ENCODE measurements at places on chromosomes 1 and 21.

GRCh38 chr1:178142806-178143205 lies 48.9 kb downstream of the RASAL2 start:
- DNase-seq = no peak

GRCh38 chr1:17922833-17923232 lies 167.7 kb downstream of the ACTL8 start:
- DNase-seq = no peak

- DNase-seq = no peak
These were observed 69.9 kb downstream of the ITSN1 start for GRCh38 chr21:33712022-33712803.

- no peak for DNase-seq
These were observed 51.5 kb upstream of the LRIF1 start for GRCh38 chr1:111015222-111015621.

DNA sequence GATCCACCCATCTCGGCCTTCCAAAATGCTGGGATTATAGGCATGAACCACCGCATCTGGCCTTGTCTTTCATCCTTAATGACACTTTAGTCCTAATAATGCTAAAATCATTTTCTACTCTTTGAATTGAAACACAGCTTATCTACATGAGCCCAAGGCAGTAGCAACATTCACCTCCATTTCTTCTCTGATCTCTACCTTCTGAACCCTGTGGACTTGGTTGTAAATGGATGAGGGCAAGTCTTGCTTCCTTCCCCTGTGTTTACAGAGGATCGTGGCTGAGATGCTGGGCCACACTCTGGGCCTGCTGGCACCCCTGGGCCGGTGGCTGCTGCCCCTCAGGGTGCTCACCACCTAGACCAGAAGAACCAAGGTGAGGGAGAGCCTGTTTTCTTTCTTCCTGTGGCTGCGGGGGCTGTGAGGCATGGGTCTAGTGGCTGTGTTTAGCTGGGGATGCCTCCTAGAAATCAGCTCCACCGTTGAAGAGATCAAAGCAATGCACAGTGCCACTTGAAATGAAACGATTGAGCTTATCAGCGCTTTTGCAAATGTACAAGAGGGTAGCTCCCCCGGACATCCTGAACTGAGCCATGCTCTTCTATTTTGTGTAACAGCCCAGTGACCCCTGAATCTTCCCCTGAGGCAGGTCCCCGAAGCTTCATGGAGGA lies 32.2 kb upstream of the LGALS8 start:
- no peak for DNase-seq

- no peak for DNase-seq
These were observed 116.9 kb downstream of the AJAP1 start for GRCh38 chr1:4771267-4771666.

- DNase-seq = no peak
These were observed 59.1 kb downstream of the CAPN2 start for GRCh38 chr1:223771469-223771813.

DNA sequence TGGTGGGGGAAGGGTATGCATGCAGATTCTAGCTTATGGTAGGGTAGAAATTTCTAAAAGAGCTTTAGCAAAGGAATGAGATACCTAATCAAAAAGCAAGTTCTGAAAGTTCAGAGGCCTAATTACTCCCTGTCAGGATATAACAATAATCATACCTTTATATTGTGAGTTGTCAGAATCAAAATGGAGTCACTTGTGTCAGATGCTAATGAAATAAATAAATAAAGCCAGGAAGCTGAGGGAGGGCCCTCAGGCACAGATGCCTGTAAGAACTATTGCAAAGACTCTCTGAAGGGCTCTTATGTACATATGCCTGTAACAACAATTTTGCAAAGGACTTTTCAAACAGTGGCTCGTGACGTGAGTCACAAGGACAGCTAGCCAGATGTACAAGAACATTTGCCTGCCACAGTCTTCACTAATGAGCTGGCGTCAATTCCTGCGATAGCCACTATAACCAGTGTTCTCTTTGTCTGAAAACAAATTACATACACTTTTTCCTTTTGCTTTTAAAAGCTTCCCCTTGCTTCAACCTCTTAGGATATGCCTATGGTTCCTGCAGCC lies 27.4 kb upstream of the DNASE2B start:
- no peak for DNase-seq

- DNase-seq = no peak
These were observed 52.0 kb downstream of the SLX9 start for GRCh38 chr21:44991538-44992483.

DNA sequence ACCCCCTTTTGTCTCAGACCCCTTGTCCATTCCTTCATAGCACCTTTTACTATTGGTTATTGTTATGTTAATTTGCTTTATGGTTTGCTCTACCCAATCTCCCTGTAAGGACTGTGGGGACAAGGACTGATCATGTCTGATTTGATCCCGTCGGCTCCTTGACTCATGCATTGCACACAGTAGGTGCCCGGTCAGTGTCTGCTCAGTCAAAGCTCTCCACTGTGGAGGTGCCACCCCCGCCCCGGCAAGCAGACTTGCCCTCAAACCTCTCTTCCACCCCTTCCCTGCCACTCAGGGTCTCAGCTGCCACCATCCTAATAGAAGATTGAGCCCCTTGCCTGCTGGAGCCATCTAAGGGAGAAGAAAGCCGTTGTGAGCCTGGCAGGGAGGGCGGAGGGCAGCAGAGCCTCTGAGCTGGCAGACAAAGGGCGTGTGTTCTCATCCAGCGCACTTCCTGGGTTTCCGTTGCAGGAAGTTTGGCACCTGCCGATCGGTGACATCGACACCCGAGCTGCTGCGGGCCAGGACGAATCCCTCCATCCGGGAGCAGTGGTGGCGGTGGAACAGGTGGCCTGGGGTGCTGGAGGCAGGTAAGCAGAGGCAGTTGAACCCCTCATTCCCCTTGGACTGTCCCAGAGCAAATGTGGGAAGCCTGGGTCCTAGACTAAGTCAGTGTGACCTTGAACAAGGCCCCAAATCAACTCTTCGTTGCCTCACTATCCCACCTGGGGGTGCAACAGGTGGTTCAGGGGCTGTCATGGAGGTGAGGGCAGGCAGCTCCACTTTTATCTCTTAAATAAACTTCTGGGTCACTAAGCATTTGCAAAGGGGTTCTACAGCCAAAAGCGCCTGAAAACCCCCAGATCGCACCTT lies 2.2 kb upstream of the FBLIM1 start:
- no peak for DNase-seq

- no peak for DNase-seq
These were observed 32.6 kb downstream of the GRIK3 start for GRCh38 chr1:37001703-37002102.

DNA sequence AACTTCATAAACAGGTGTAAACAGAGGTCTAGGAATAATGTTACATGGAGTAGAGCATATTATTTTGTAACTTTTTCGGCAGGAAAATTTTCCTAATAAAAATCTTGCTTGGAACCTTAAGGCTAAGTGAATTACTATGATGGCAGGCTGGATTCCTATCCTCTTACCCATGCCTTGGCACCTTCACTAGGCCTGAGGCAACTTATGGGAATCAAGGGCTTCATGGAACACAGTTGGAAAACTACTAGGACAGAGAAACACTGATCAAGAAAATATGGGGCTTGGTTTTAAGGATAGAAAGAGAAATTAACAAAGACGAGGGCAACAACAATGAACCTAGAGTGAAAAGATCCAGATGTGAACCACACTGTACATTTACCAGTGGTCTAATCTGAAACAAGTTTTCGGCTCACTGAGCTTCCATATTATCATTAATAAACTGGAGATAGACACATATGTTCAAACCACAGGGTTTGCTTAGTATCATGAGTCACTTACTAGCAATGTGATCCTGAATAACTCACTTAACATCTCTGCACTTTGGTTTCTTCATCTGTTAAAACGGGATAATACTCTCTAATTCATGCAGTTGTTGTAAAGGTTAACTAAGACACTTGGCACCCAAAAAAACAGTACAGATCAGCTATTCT lies 68.5 kb downstream of the GPATCH2 start:
- no peak for DNase-seq

DNA sequence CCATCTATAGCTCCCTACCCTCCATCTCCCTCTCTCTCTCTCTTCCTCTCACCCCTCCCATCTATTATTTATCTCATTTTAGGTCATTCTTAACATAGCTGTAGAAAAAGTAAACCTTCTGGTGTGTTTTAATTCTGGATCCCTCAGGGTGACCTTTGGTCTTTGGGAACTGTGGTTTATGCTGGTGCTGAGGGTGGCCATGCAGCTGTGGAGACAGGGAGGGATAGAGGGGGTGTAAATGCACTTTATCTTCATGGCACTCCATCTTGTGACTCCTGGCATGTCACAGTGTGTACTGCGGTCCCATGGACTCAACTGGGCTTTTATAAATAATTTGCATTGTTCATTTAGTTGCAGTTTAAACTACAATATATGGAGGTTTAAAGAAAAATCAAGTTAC lies 50.2 kb upstream of the RUNX1 start:
- no peak for DNase-seq

- no peak for DNase-seq
These were observed 757 bp downstream of the ACADM start for GRCh38 chr1:75725266-75725665.

DNA sequence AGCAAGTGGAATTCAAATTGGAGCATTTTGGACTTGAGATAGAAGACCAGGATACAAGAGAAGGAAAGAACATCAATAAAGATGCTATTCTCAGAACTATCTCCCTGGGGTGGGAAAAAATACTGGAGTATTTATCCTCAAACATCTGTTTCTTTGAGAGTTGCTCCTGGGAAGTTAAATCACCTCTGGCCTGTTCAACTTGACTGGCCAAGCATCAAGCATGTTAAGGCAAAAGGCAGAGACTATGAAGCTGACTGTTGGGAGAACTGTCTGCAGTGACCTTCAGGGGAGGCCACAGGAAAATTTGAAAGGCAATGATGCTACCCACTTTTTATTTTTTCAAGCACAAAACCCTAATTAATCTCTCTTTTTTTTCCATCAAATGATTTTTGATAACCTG lies 239.0 kb downstream of the NTNG1 start:
- no peak for DNase-seq

DNA sequence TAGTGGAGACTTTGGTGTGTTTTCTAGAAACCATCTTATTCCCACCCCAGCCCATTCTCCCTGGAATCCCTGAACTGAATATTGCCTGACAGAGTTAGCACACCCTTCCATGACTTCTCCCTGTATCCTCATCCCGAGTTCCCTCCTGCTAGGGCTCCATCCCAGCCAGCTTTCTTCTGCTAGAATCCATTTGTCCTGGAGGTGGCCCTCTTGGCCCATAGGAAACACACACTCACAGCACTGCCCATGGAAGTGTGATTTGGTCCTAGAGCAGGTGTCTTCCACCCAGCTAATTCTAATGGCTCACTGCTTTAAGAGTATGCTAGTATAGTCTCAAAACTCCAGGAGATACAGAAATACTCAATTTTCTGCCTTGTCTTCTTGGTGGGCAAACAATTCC lies 4.1 kb downstream of the KRTAP15-1 start:
- DNase-seq = no peak

- no peak for DNase-seq
These were observed 7.7 kb downstream of the ANKRD35 start for GRCh38 chr1:145877923-145878486.

DNA sequence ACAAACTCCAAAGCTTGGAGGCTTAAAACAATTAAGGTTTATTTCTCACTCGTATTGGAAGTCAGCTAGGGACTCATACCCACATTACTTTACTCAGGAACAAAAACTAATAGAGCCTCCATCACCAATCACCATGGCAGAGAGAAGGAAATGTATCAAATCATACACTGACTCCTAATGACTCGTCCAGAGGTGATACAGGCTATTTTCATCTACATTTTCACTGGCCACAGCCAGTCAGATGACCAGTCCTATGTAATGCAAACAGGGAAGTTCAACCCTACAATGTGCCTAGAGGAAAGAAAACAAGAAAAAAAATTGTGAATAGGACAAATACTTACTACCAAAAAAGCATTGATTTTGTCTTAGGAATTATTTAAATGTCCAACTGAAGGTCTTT lies 110.3 kb downstream of the SEC16B start:
- no peak for DNase-seq

- no peak for DNase-seq
These were observed 40.2 kb upstream of the ST6GALNAC5 start for GRCh38 chr1:76827066-76827465.

- no peak for DNase-seq
These were observed 149.7 kb downstream of the PGBD5 start for GRCh38 chr1:230276401-230276800.

DNA sequence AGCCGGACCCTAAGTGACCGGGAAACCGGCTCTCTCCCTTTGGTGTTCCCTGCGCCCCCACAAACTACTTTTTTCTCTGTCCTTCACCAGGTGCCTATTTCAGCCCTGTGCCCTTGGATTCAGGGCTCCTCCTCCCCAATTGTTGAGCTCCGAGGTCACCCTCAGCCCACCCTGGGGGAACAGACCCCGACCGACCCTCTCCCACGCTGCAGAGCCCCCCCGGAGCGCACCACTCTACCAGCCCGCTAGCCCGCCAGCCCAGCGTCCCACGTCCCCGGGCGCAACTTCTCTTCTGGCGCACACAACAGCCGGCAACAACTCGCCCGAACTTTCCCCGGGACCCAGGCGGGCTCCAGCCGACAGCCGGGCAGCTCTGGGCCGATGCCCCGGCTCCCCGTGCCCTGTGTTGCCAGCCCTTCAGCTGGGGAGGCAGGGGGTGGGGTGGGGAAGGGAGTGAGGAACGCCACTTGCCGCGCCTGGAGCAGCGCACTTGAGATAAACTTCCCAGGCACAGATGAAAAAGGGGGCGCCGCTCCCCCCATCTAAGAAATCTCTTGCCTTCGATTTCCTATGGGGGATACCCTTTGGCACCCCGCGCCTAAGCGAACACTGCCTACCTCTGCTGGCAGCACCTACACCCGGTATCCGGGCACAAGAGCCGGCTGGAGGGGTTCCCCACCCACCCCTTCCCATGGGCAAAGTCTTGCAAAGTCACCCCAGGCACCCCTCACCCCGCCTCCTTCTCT lies 997 bp downstream of the CASZ1 start:
- DNase-seq = no peak

DNA sequence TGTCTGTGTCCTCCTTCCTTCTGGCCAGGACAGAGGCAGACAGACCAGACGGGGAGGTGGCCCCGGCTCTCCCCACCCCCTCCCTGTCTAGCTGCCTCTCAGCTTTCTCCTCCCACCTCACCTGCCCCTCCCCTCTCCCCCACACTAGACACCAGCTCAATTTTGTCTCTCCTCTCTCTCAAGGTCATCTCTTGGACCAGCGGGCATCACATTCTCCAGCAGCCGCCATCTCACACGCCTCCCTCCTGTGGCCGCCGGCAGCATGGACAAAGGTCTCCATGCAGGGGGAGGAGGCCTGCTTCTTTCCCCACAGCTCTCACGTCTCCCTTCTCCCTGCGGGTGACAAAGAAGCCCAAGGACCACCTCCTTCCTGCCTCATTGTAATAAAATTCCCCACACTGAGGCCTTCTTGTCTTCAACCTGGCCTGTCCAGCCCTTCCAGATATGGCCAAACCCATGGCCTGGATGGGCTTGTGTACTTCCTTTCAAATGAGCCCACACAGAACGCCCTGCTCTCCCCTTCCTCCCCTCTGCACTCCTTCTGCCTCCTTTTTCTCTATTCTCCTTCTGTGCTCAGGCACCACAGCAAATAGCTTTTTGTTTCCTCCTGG lies 14.6 kb downstream of the OPTC start:
- no peak for DNase-seq

- no peak for DNase-seq
These were observed 365.6 kb downstream of the DUSP10 start for GRCh38 chr1:221376286-221376685.
